ENCODE measurements at places on chromosomes 2 and 18.

GRCh38 chr2:121696410-121696930 is 40.2 kb downstream of the NIFK start:
- no peak for DNase-seq

DNA sequence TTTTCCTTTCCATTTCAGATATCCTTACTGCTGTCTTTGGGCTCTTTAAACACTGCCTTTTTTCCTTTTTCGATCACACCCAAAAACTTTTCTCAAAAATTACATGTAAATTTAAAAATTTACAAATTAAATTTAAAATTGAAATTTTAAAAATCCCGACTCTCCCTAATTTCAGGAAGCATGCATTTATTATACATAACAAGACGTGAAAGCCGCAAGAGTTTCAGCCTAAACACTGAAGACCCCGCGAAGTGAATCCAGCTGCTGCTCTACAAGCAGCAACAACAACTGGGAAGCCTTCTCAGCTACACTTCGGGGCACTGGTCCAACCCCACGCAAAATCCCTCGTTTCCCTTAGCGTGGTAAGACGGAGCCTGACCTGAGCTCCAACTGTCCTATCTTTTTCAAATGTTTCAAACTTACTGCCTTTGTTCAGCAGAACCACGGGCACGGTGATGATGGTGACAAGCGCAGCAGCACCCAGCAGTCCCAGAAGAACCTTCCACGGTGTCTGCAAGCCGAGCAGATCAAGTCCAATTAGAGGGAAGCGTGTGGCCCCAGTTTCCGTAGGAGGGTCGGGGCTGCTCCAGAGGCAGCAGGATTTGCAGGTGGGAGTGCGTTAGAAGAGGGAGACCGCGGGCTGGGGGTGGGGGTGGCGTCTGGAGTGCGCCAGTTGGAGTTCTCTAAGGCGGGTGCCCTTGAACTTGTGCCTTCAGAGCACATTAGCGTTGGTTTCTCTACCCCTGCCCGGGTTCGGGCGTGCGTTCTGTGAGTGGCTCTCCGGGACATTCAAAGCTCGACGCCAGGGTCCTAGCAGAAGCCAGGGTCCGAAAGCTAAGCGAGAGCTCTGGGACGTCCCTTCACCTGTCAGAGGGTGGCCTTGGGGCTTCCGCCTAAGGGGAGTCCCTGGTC is 783 bp downstream of the DPP4 start:
- DNase-seq, result no peak

- DNase-seq, result no peak
Measured at GRCh38 chr2:149363958-149364357, 33.6 kb downstream of the LYPD6 start.

- no peak for DNase-seq
Measured at GRCh38 chr18:78393086-78393862, 586.3 kb upstream of the SALL3 start.

- no peak for DNase-seq
Measured at GRCh38 chr2:100924520-100925451, 77.3 kb upstream of the RPL31 start.

GRCh38 chr2:131552871-131553270 is 25.2 kb downstream of the CCDC74A start:
- DNase-seq, result no peak

DNA sequence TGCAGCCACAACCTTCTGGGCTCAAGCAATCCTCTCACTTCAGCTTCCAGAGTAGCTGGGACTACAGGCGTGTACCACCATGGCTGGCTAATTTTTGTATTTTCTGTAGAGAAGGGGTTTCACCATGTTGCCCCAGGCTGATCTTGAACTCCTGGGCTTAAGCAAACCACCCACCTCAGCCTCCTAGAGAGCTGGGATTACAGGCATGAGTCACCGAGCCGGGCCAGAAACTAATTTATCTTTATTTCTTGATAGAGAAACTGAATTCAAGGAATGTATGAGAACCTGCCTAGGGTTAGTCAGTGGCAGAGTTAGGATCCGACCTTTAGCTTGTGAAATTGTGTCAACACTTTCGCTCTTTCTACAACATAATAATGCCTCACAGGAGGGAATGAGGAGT is 19.3 kb upstream of the ITGAV start:
- no peak for DNase-seq

- no peak for DNase-seq
Measured at GRCh38 chr2:207792244-207792785, 22.6 kb upstream of the FZD5 start.

DNA sequence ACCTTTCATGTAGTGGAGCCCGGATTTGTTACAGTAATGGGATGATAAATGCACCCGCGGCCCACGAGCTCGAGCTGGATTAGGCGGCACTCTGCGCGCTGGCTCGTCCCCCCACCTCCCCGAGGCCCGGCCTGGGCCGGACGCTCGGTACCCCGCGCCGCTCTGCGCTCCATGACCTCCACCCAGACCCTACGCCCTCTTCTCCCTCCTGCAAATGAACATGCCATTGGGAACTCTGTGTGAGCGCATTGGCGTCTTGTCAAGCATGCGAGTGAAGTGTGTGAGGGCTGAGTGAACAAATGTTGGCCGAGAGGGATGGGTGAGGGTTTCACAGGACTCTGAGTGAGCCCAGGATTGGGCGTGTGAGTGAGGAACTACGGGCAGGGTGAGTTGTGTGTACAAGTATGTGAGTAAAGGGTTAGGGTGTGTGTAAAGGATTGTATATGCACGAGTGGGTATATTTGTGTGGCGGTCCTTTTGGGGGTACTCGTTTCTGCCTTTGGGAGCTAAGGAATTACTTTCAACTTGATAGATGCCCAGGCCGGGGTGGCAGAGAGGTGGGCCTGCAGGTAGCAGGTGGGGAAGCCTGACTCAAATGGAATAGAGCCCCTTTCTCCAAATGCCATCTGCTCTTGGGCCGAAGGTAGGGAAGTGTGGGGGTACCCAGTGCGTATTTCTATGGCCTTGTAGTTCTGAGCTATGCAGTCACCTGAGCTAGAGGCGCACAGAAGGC is 2.9 kb upstream of the EN1 start:
- no peak for DNase-seq

DNA sequence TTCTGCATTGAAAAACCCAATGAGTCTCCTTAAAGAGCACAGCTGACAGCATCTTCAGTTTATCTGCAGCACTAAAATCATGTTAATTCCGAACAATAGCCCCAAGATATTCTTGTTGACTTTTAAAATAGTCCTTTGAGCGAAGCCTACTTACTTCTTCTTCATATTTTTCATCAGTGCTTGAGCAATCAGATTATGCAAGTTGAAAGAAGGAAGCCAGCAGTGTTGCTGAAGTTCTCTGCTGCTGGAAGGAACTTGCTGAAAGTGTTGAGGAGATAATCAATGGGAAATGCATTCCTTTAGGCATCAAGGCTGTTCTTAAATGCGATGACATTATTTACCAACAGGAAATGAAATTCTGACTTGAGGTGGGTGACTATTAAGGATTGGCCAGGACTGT is 105.9 kb upstream of the SNTG2 start:
- DNase-seq, result no peak

DNA sequence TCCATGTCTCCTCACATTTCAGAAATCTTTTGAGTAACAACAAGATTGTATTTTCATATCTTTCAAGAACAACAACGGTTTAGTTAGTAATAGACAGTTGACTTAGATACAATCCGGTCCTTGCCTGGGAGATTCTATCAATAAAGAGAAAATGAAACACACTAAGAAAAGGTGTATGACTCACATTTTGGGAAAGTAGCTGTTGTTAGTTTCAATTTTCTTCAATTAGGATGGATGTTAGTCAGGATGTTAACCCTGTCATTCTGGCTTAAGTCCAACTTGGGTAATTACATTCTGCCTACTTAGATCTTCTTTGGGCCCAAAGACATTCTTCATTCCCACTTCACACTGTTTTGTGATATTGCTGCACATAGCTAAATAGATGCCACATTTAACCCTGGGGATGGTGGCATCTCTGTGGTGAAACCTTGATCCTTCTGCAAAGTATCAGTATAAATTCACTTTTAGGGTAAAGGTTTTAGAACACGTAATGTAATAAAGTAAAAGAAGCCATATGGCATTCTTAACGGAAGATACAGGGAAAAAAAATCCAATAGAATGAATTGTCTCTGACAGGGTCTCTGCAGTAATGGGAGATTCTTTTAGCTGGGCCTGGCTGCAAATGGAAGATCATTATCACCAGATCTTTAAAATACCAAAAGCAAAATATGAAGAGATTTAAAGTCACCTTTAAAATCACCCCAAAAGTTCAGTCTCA is 365.5 kb downstream of the FIGN start:
- no peak for DNase-seq

- no peak for DNase-seq
Measured at GRCh38 chr18:8506251-8507049, 102.8 kb upstream of the RAB12 start.

- DNase-seq, result no peak
Measured at GRCh38 chr18:46946656-46947282, 29.4 kb downstream of the KATNAL2 start.

GRCh38 chr2:77922567-77922966 is 400.4 kb upstream of the LRRTM4 start:
- no peak for DNase-seq

DNA sequence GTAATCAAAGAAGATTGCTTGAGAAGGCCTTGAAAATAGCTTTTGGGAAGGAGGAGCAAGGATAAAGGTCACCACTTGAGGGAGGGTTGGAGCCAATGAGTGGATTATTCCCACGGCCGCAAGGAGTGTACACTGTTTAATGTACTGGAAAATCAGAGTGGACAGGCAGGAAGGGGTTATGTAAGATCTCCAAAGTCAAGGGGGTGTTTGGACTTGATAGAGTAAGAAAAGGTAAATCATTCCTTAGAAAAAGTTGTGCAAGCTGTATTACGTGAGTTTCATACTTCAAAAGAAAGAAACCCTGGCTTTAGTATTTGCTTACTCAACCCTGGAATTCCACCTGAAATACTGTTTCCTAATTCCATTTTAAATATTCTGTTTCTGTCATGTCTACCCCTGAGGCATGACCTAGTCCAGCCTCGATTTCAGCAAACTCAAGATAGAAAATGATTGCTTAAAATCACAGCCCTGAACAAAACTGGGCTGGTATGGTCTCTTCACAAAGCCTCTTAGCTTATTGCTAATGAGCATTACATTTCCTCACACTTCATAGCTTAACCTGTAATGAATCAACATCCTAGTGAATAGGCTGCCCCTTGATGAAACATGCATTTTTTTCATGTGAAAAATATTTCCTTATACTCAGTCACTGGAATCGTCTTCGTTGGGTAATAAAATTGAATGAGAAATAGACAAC is 1.1 kb downstream of the MREG start:
- no peak for DNase-seq

- no peak for DNase-seq
Measured at GRCh38 chr2:231191896-231192872, 6.2 kb upstream of the ARMC9 start.

GRCh38 chr2:102950371-102950946 is 188.6 kb downstream of the TMEM182 start:
- no peak for DNase-seq

GRCh38 chr2:6919901-6920742 is 2.9 kb downstream of the RNF144A start:
- no peak for DNase-seq

- DNase-seq, result no peak
Measured at GRCh38 chr2:189088591-189089205, 90.9 kb downstream of the COL5A2 start.

- DNase-seq, result no peak
Measured at GRCh38 chr2:207473049-207473930, 56.5 kb upstream of the CREB1 start.

DNA sequence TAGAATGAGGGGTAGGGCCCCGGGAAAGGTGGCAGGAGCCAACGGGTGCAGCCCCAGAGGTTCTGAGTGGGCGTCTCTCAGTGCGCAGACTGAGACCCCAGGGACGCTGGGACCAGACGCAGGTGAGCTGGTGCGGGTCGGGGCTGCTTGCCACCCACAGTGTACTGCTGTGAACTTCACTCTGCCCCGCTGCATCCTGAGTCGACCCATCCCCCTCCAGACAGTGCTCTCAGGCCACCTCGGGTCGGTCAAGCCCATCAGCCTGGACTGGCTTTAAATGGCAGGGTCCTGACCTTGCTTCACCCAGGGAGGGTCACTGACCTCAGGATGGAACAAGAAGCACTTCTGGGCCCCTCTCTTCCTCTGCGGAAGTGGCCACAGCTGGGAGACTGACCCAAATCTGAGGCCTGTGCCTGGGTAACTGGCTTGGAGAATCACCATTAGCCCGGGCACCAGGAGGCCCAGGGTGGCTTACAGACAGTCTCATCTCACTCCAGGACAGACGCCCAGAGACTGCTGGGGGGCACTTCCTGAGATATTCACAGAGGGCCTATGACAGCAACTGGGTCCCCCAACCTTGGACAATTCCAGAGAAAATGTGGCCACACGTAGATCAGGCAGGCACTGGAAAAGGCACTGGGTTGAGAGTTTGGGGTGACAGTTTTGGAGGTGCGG is 23.7 kb upstream of the BOK start:
- DNase-seq, result no peak

DNA sequence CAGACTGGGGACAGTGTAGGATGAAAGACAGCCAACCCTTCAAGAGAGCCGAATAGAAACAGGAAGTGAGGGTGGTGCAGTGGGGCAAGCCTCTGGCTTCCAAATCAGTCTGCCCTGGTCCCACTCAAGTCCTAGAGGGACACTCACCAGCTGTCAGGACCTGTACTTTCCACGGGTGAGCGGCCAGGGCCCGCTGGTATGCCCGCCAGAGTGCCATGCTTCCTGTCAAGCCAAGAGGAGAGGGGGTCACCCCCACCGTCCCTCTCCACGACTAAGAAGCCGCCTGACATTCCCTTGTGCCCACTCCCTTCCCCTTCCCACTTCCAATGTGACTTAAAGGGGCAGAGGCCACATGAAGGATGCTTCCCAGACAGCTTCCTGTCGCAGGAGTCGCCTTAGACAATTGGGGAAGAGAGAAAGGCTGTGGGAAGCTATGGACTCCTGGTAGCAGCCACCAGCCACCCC is 564 bp downstream of the MPV17 start:
- DNase-seq, result no peak

DNA sequence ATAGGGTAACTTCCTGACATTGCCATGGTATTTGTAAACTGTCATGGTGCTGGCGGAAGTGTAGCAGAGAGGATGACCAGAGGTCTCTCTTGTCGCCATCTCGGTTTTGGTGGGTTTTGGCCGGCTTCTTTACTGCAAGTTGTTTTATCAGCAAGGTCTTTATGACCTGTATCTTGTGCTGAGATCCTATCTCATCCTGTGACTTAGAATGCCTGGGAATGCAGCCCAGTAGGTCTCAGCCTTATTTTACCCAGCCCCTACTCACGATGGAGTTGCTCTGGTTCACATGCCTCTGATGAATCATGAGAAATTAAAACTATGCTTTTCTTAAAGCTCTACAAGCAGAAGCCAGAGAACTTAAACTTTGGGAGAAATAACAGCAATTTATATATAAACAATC is 12.7 kb upstream of the NFU1 start:
- no peak for DNase-seq
